GM20000 (cell line): ENCODE measurements at places on chromosomes 7 and 10.

- peak; percentile 18 for DNase-seq
Observed at GRCh38 chr10:6843481-6843881, 263.4 kb upstream of the PRKCQ start.

DNA sequence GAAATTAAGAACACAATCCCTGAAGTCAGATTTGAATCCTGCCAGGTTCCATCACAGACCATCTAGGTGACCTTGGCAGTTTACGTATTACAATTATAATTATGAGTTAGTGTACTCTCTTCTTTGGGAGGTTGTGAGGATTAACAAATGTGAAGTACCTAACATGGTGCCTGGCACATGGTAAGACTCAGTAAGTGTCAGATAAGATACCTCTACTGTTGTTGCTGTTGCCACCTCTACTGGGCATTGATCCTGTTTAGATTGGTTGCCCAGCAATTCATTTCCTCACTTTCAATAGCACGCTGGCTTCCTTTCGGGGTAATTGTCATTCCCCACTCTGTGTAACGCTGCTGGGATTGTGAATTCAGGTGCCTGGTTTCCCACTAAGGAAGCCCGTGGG is 31.7 kb upstream of the HGF start:
- no peak for DNase-seq

GRCh38 chr10:127875916-127876315 is 16.8 kb downstream of the CLRN3 start:
- no peak for DNase-seq

- DNase-seq = no peak
Observed at GRCh38 chr7:7897949-7898515, 70.6 kb upstream of the GLCCI1 start.

DNA sequence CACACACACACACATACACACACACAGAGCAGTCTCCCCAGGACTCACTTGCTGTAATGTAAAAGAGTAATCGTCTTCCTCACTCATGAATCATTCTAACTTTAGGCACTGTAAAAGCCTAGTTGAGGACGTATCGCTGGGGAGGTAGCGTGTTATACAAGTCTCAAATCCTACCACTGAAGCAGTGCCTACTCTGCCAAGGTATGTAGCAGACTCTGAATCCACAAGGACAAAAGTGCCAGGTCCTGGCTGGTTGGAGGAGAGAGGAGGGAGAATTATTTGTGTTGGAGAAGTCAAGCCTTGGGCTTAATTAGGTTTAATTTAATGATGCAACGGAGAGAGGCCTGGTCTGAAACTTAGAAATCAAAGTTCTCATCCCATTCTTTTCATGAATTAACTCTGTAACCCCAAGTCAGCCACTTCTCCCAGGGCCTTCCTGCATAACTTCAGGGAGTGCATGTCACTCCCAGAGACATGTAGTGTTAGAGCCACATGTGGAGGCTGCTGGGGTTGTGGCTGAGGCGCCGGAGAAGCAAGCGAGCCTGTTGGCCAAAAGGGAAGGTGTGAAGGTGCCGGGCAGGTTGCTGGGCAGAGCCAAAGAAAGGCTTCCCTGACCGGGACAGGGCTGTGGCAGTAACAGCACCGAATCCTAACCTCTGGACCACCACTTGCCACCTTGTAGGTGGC is 36.7 kb downstream of the NKX2-3 start:
- no peak for DNase-seq

- DNase-seq = no peak
Observed at GRCh38 chr10:88895250-88895649, 15.2 kb downstream of the STAMBPL1 start.

DNA sequence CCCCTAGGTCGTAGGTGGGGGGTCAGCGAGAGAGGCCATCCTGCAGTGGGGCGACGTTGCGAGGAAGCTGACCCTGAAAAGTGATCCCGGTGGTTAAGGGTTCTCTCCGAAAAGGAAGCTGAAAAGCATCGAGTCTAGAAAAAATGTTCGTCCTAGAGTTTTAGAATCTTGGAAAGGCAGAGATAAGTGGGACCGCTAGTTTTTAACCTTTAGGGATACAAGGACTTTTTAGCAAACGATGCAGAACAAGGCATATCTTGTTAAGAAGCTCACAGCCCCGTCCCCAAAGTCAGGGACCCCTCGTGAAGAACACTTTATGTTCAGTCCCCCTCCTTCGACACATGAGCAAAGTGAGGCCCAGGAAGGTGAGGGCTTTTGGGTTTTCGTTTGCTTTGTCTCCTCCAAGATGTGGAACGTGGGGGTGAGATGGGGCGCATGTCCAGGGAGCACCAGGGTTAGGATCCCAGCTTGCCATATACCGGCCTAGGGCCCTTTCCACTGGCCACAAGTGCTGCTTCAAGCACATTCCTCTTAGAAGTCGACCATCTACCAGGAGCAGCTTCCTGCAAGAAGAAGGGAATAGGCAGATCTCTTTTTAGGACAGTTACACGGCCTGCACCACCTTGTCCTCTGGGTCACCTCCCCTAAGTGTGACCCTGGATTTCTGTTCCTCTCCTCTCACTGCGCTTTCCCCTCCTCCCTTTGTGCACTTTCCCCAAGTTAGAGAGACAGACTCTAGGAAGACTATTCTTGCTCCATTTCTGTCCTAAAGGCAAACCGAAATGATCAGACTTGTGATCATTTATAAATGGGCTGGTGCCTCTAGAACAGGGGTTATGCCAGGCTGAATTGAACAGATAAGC is 969 bp downstream of the SLC35G1 start:
- peak; percentile 23 for DNase-seq

DNA sequence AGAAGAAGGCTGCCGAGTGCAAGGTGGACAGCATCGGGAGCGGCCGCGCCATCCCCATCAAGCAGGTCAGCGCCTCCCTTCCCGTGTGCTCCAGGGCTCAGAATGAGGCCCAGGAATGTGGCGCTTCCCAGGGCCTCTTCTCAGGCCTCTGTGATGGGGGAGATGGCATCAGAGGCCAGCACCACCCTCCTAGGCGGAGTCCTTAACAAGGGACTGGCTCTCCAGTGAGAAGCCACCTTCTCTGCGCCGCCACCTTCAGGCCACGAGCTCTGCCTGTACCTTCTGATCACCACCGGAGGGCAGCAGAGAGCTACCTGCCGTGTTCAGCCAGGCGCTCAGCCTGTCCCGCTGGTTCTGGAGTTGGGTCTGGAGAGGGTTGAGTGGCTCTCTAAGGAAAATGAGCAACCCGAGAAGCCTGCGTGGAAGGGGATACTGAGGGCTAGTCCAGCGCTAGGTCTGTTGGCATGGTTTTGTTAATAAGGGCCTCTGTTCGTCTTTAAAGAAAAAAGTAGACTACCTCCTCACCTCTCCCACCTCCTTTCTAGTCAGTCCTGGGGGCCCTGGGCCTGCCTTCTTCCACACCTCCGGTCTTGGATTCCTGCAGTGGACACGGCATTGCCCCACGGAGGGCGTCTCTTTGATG is 37.7 kb downstream of the AGAP3 start:
- DNase-seq = peak; percentile 99

GRCh38 chr10:18860631-18861240 is 187.9 kb upstream of the MALRD1 start:
- DNase-seq = no peak

DNA sequence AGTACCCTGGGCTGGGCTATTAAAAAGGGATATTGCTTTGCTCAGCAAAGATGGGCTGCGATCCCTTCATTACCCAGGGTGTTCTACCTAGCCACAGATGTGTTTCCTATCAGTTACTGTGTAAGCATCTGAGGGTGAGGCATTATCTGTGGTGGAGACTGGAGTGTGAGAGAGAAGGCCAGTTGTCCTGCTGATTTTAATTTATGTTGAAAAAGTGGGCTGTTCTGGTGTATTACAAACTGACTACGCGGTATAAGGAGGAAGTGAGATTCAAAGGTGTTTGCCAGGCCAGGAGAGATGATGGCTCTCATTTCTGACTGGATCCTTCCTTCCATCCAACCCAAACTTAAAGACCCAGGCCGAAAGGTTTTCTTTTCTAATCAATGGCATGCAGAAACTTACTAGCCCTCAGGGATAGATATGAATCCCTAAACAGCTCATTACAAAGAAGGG is 7.6 kb downstream of the TCF7L2 start:
- no peak for DNase-seq

DNA sequence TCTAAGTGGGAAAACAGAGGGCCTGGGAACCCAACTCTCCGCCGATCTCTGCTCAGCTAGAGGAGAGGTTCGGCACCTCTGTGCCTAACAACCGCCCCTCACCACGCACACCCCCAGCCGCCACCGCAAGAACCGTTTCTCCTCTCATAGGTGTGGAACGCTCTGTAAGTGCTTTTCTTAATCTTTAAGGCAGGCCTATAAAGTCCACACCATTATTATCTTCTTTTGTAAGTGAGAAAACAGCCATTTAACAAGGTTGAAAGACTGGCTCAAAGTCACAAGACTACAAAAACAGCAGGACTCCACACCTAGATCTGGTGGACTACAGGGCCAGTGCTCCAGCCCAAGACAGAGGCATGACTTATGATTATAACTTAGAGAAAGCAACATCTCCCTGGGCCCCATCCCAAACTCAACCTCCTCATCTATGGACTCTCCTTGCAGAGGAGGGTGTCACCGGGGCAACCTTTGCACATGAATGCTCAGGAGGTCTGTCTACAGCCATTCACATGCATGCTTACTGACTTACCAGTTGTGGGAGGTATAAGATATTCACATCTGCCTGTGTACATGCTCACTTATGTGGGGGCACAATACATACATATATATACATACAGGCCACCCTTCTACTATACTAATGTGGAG is 7.9 kb upstream of the NKX2-3 start:
- DNase-seq = no peak

DNA sequence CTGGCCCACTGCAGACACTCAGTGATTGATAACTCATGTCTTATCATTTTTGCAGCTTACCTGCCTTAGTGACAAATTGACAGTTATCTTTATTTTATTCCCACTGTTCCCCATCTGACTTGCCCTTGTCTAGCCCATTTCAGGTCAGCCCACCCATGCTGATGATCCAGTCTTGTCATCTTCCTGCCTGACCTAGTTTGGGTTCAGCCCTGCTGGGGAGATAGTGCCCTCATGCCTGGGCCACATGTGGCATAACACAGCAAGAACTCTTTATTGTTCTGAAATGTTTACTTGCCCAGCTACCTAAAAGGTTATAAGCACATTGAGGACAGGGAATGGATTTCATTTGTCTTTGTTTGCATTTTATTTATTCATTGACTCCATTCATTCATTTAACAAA is 75.6 kb downstream of the ENTPD1 start:
- no peak for DNase-seq

GRCh38 chr7:105131033-105131656 is 117.1 kb downstream of the KMT2E start:
- DNase-seq = peak; percentile 26

- DNase-seq = no peak
Observed at GRCh38 chr10:49775014-49775413, 12.9 kb upstream of the OGDHL start.

DNA sequence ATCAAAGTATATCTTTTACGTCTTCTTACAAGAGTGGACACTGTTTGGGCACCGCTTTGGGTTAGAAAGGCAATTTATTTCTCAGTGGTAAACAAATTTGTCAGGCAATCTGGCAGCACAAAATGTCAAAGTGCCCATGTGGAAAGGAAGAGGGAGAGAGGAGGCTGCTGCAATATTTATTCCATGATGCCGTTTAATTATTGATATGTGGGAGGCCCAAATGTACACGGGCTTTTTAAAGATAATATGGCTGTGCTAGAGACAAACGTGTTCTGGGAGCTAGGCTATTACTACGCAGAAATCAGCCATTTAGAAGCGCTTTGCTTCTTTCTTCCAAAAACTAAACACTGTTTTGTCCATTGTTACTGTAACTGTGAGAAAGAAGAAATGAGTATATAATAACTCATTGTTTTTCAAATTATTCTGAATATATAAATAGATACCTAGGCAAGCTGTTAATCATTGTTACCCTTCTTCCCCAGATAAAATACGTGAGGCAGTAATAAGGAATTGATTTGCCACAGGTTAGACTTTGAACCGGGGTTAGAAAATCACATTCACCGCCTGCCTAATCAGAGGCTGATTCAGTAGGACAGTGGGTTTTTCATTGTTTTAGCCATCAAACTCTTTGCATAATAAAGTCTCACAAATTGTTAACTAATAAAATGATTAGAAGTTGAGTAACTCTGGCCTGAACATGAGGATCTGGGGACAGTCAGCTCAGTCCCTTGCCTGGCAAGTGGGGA is 116.5 kb upstream of the FRMD4A start:
- DNase-seq = no peak

- no peak for DNase-seq
Observed at GRCh38 chr10:50333872-50334271, 82.6 kb upstream of the ASAH2 start.

- DNase-seq = no peak
Observed at GRCh38 chr10:119705434-119705831, 20.4 kb upstream of the INPP5F start.

DNA sequence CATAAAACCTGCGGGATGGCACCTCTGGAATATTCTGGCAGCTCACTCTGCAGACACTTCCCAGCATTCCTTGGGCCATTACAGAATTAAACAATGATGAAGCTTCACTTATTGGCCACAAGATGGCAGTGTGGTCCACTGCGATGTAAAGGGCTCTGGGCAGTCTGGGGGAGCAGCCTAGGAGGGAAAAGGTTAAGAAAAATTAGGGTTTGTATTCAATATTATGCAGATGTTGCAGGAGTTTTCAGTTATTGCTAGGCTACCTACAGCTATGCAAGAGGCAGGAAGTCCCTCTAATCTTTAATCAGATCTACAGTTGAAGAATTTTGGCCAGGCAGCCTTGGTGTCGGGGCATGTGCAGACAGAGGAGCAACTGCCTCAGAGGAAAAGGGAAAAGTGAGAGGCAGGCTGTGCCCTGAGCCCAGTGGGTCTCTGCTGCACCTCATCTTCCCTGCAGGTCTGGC is 233.2 kb upstream of the PRSS1 start:
- peak; percentile 55 for DNase-seq

DNA sequence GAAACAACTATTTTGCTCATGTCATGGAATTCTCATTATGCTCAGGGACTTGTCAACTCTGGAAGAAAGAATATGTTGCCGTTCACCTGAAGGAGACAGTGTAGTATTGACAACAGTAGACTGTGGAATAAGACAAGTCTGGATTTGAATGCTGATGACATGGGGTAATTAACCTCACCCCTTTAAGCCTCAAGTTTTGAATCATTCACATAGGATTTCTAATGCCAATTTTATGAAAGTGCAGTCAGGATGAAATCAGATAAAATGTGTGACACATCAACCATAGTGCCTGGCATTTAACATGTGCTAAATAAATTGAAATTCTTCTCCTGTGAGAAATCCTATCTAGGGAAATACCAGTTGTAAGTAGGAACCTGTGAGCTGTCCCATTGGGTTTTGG is 305.8 kb downstream of the KIF20B start:
- DNase-seq = no peak

GRCh38 chr7:132141109-132141508 is 435.2 kb downstream of the PLXNA4 start:
- DNase-seq = no peak

GRCh38 chr10:107865691-107866090 is 701.2 kb upstream of the SORCS1 start:
- no peak for DNase-seq

GRCh38 chr7:157719705-157720655 is 383.2 kb downstream of the DNAJB6 start:
- DNase-seq = no peak

GRCh38 chr10:93991596-93992284 is 2.0 kb upstream of the PLCE1 start:
- DNase-seq = no peak
